ENCODE measurements at places on chromosomes 6 and 20.

GRCh38 chr6:1226277-1227099 is 85.4 kb upstream of the FOXQ1 start:
- DNase-seq = no peak

DNA sequence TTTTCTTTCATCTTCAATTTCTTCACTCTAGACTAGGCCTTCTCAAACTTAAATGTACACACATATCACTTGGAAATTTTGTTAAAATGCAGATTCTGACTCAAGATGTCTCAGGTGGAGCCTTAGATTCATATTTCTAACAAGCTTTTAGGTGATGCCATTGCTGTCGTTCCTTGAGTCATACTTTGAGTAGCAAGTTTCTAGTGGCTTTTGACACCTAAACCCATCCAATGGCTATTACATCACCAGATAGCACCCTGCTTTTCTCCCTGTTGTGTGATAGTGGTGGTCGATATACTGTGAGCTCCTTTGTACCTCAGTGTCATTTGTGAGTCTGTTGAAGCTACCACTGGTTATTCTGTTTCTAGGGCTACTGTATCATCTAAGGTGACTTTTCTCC is 34.8 kb upstream of the BAG2 start:
- no peak for DNase-seq

- no peak for DNase-seq
Observed at GRCh38 chr20:24782801-24783630, 166.1 kb upstream of the CST7 start.

- DNase-seq = peak; percentile 82
Observed at GRCh38 chr6:47169785-47170616, 127.9 kb upstream of the ADGRF1 start.

DNA sequence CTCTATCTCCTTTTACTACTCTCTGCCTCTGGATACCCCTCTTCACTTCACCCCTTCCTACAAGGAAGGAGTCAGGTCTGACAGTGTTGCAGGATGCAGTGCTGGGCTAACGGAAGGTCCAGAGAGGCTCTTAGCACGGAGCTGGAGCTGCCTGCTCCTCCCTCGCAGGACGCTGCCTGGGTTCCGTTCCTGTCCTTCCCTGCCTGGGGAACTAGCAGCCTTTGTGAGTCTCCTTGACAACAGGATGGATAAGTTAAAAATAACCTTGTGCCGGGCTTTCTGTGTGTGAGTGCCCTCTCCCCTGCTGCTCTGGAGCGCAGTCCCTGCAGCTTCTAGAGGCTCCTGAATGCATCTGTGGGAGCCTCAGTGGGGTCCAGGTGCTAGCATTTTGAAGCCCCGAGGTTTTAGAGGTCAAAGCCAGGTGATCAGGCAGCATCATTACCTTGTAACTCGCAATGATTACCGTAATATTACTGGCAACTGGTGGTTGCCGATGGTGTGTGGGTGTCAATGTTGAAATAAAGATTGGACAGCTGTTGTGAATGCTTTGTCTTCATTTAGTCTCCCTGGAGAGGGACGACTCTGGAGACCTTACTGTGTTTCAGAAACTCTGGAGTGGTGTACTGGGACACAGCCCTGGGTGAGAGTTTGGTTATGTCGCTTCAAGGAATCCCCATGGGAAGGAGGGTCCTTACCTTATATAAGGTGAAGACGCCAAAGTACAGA is 44.4 kb downstream of the CDS2 start:
- DNase-seq = no peak

DNA sequence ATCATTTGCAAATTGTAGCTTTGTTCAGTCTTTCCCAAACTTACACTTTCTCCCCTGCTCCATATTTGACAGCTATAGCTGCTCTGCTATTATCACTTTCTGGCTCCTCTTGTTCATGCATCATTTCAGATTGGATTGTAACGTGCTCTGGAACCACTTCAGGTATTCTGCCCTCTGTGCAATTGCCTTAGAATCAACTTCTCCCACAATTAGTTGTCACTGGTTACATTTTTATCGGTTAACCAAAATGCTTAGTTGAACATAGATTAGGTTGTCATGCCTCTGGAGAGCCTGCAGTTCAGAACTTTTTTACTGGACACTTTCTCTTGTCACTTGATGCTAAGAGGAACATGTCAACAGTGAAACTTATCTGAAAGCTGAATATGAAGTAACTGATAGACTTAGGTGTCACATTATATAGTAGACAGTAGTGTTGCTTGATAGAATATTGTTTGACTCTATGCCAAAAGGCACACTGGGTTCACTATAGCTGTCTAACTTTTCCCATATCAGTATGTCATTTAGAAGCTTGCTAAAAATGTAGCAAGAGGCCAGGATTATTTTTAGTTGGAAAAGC is 127.7 kb upstream of the PTPRK start:
- no peak for DNase-seq

- DNase-seq = no peak
Observed at GRCh38 chr6:15362274-15363160, 116.6 kb downstream of the JARID2 start.

DNA sequence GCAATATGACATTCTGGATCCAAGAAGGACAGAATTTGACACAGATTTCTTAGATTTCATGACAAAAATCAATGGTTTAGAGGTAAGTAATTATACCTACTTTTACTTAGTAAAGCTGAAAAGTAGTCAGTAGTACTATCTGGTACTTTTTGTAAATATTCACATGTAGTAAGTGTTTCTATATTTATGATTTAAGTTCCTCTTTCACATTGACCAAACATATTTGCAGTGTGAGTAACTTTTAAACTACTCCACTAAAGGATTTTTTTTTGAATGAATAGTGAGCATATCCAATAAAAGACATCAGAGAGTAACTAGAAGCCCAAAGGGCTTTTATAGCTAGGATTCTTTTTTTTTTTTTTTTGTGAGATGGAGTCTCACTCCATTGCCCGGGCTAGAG is 60.8 kb downstream of the DNAH8 start:
- DNase-seq = no peak

DNA sequence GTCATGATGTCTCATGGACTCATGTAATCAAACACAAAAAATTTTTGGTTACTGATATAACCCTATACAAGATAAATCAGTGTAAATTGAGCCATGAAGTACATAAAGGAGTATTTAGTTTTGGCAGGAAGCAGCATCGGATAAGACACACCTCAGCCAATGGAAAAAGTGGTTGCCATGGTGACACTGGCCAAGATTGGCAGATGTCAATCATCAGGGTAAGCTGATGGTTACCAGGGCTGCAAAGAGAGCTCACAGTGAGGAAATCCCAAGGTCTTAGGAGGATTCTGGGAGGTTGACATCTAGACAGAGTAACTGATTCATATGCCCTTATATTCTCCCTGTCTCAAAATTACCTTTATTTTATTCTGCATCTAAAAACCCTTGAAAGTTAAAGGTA is 203.8 kb upstream of the PCSK2 start:
- no peak for DNase-seq

DNA sequence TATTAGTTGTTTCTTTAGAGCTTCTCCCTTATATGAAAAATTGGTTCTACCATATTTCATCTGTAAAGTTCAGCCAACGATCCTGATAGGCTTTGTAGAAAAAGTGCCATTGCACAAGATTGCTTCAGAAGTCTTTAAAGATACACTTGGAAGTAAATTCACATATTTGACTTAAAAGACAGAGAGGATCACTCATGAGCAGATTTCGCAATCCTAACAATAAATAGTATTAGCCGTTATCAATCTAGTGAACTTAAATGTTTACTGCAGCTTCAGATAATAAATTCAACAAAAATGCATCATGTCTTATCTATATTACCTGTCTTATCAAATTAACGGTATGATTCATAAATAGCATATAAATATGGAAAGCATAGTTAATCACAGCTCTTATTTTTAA is 8.7 kb upstream of the SLC17A4 start:
- no peak for DNase-seq

- no peak for DNase-seq
Observed at GRCh38 chr6:111192911-111193555, 105.7 kb downstream of the SLC16A10 start.

- no peak for DNase-seq
Observed at GRCh38 chr6:169723991-169724493, 258 bp downstream of the PHF10 start.

DNA sequence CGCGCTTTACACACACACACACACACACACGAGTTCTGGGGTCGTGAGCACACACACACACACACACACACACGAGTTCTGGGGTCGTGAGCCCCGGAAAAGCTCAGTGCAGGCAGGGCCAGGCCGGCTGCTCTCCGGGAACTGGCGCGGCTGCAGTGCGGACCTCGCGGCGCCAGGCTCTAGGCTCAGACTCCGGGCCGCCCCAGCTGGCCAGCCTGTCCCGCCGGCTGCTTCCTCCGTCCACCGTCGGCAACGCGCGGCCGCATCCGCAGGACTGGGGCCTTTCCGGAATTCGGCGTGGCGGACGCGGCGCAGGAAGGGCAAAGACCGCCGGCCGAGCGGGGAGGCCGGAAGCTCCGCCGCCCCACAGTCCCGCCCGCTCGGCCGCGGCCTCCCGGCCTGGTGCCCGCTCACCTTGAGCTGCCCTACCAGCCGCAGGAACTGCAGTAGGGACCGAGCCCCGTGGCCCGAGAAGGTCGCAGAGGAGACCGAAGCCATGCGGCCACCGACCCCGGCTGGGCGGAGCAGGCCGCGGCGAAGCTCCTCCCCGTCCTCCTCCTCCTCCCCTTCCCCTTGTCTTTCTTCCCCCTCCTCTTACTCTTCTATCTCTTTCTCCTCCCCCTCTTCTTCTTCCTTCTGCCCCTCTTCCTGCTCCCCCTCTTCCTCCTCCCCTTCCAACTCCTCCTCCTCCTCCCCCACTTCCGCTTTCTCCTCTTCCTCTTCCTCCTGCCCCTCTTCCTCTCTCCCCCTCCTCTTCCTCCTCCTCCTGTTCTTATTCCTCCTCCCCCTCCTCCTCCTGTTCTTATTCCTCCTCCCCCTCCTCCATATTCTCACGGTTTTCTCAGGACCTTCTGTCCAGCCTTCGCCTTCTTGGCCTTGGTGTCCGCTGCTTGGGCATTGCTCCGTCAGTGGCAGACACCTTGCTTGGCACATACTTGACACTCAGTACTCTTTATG is at the start of gene HDDC2:
Gene HDDC2 (minus strand): TSS at position 533 of the 957 bp plus-strand sequence. CDS start 35 bp downstream, at position 498.
- peak; percentile 58 for DNase-seq

DNA sequence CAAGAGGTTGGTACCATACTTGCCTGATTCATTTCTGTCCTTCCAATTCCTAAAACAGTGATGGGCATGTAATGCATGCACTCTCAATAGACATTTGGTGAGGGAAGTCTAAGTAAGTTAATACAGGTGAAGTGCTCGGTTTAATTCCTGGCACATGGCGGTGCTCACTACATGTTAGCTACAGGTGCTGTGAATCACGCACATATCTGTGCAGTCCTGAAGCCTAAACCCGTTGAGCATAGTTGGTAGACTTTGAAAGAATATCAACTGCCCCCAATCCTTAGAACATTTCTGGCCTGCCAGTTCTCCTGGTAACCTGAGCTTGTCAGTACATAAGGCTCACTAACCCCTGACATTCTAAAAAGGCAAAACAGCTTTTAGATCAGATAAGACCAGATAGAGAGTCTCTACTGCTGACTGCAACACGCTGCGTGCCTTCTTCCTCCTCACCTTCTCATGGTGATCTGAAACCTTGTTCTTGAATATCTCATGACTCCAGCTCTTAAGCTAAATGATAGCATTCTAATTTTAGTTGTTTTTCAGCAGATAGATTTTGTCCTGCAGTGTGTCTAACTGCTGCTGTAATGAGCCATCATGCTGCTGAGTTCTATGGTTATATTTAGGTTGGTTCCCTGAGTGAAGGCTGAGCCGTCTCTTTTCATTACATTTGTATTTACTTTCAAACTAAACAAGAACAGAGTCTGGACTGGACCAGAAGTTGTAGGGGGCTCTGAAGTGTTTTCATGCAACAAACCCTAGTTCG is 328.5 kb upstream of the QKI start:
- DNase-seq = no peak

GRCh38 chr6:134714679-134715078 is 235.2 kb downstream of the ALDH8A1 start:
- DNase-seq = peak; percentile 74

DNA sequence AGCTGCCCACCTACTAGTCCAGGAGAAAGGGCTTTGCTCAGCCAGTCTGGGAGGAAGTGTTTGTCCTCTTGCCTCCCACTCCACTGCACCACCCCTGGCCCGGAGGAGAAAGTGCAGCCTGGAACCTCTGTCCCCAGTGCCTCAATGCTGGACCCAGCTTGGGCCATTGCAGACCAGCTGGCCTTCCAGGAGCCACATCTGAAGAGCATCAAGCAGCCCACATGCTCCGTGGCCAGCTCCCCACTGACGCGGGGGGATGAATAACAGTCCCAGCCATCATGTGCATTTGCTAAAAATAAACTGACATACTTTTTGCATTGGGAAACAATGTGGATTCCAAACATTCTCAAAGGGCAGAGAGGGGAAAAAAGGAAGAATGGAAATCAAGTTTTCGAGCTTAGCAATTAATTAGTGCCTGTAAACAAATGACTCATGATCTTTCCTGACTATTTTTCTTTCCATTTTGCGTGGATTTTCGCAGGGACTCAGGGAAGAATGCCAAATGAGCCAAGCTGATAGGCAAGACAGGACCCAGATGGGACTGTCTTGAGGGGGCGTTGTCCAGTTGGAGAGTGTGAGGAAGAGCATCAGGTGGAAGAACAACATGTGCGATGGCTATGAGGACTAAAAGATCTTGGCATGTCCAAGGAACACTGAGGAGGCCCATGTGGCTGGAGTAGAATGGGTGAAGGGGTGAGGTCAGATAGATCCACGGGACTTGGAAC is 34.1 kb downstream of the CEBPB start:
- DNase-seq = peak; percentile 97

DNA sequence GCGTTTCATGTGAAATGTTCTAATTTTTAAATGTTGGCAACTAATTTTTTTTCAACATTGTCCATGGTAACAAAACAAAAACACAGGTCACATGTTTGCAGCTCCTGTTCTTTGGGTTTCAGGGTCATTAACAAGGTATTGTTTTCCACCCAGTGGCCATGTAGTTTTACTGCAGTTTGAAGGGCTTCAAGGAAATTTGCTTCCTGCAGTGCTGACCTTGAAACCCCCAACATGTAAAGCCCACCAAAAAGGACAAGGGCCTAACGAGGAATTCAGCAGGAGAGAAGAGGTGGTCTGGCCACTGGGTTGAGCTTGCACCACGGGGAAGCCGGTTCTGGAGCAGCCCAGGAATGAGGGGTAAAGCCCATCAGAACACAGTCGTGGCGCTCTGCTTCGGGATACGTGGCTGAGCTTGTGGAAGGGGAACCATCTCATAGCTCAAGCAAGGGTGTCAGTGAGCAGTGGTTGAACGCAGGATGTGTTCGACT is 13.9 kb upstream of the KLHL31 start:
- DNase-seq = peak; percentile 66

DNA sequence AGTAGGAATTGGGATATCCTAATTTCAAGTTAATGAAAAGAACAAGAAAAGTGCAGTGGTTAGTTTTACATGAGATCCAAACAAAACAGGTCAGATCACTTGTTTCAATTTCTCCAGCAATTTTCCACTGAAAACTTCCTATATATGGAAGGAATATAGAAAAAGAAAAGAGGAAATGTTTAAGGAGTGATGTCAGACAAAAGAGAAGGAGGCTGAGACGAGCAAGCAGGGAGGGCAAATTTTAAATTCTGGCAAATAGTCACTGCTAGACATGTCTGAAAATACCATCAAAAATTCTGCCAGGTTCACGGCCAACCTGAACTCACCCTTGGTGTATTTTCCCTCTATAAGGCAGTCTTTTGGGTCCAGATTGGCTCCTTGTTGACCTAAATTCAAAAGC is 9.5 kb upstream of the NUP153 start:
- no peak for DNase-seq

GRCh38 chr6:47209632-47210031 is 100.1 kb downstream of the TNFRSF21 start:
- peak; percentile 39 for DNase-seq

GRCh38 chr6:56693246-56693607 is 50.5 kb upstream of the DST start:
- DNase-seq = peak; percentile 95
